Hematopoietic multipotent progenitor cell treated with erythropoietin and hydrocortisone succinate and interleukin-3 and kit ligand, for 17 days (in vitro differentiated cells): ENCODE measurements at places on chromosomes 12 and 14.

DNA sequence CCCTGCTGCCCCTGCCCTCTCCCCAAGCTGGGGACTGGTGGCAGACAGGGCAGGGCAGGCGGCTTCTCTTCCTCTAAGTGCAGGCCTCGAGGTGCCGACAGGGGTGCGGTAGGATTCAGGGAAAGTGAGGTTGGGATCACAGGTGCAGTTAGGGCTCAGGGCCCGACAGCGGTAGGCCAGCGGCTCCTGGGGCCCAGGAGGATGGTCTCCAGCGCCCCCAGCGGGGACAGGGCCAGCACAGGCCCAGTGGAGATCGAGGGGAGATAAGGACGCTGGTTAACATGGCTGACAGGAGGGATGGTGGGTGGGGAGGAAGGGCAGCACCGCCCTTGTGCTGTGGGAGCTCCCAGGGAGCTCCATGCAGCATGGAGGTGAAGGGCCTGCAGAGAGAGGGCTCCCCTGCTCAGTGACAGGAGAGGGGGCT lies 935 bp upstream of the CRIP1 start:
- peak; percentile 65 for DNase-seq

GRCh38 chr12:20142956-20143355 lies 225.4 kb upstream of the PDE3A start:
- no peak for DNase-seq

- DNase-seq = no peak
Measured at GRCh38 chr14:105080161-105080560, 14.9 kb upstream of the GPR132 start.

DNA sequence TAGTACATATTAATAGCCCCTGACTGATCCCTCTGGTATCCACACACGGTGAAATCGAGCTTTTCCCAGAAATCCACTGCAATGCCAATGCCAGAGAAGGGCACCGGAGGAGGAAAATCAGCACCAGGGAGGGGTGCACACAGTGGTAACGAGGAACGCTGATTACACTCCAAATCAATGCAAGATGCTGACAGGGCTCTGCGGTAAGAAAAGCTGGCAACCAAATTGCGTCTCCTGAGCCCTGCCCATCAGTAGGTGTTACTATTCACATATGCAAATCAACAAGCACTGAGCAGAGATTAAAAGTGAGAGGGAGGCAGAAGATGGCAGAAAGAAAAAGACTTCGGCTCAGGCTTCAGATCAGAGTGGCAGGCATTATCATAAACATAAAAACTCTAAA lies 159.1 kb downstream of the RPS29 start:
- no peak for DNase-seq

- DNase-seq = peak; percentile 34
Measured at GRCh38 chr12:2029851-2030250, 22.9 kb upstream of the CACNA1C start.

DNA sequence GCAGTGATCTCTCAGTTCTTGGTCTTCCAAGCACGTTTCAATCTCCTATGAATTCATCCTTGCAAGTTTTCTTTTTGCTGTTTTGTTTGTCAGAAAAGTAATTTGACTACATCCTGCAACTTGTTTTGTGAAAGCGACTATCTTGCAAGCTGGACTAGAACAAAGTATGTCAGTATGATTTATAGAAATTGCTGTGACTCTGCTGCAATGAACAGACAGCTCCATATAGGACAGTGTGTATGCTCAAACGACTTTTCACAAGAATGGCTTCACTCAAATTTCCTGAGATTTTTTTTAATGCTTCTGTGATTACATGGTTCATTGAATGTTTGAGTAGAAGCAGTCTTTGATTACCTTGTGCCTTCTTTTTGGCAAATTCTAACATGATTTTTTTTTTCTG lies 123.5 kb upstream of the TRHDE start:
- DNase-seq = no peak

DNA sequence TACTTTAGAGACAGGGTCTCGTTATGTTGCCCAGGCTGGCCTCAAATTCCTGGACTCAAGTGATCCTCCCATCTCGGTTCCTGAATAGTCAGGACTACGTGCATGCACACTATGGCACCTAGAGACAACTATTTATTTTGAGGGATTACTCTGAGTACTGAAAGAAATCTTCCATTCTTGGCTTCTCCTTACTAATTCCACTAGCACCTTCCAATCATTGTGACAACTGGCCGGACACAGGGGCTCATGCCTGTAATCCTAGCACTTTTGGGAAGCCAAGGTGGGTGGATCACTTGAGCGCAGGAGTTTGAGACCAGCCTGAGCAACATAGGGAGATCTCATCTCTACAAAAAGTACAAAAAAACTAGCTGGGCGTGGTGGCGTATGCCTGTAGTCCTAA lies 42.1 kb upstream of the MTERF2 start:
- DNase-seq = no peak

DNA sequence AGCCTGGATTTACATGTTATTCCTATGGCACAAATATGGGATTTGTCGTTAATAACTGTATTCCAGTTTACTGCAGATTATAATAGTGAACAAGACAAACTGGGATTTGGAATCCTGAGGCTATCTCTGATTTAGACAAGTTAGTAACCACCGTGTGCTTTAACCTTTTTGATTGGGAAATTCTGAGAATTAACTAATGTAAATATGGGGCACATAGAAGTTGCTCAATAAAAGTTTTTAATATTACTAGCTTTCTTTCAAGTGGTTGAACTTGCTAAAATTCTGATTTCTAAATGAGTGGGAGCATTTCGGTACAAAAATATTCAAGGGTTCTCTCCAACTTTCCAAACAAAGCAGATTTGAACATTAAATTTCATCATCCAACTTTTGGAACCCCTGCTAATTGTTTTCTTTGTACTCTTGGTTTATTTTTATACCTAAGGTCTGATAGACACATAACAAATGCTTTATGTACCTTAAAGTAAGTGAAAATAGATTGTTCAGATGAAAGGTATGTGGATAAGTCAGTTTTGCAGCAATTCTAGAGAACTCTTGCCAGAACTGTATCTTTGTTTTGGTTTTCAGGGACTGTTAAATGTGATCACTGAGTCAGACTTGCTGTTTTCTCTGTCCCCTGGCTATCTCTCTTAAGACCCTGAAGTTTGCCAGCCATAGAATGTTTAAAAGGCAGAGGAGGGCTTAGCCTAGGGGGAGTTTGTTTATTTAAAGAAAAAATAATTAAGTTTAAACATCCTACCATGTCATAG lies 57.5 kb downstream of the FRS2 start:
- DNase-seq = no peak

DNA sequence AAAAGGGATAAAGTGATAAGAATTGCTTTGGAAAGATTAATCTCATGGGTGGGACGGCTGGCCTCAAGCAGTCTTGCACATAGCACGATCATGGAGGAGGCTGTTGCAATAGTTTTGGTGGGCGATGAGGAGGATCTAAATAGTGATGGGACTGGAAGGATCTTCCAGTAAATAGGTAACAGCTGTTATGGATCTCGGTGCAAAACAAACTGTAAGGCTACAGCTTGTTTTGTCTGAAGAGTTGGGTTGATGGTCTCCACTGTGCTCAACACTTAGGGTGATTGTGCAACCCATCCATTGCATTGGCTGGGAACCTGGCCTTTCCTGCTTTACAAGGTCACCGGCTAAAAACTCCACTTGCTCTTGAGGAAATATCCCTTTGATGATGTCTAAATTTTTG lies 21.0 kb downstream of the IGF1 start:
- DNase-seq = no peak

DNA sequence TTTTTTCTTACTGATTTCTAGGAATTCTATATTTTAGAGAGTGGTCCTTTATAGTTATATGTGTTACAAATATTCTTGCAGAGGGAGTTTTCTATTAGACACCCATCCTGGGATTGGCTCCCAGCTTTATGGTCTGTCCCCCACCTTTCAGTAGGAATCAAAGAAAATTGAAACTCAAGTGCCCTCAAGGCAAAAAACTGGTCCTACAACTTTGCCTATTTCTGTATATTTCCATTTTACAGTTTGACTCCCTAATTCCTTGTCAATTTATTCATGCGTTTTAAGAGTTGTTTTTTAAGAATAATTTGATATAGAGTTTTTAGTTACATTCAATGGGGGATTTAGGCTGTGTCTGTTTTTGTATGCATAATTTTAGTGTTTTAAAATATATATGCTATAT lies 208.9 kb downstream of the SYNE2 start:
- no peak for DNase-seq

DNA sequence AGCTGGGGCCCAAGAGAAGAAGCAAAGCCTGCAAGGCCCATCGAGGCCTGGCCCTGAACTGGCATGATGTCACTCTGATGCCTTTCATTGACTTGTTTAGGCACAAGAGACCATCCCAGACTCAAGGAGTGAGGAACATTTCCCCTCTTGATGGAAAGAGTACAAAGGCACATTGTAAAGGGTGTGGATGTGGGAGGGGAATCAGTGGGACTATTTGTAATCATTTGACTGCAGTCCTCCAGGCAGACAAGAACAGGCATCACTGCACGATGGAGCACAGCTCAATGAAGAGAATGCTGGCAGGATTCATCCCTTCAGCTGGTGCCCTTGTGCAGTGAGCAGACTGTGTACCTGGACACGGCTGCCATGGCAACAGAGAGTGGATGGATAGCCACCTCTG lies 87.9 kb downstream of the LGMN start:
- no peak for DNase-seq

DNA sequence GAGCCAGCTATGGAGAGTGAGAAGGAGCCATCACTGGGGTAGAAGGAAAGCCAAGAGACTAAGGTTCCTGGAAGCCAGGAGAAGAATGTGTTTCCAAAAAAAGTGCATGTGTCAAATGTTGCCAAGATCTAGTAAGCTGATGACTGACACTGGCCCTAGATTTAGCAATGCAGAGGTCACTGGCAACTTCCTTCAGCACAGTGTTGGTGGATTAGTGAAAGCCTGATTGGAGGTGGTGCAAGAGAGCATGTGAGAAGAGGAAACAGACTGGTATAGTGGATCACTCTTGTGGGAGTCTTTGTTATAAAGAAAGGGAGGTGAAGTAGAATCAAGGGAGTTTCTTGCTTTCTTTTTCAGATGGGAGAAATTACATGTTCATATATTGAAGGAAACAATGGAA lies 34.1 kb upstream of the CHGA start:
- no peak for DNase-seq

DNA sequence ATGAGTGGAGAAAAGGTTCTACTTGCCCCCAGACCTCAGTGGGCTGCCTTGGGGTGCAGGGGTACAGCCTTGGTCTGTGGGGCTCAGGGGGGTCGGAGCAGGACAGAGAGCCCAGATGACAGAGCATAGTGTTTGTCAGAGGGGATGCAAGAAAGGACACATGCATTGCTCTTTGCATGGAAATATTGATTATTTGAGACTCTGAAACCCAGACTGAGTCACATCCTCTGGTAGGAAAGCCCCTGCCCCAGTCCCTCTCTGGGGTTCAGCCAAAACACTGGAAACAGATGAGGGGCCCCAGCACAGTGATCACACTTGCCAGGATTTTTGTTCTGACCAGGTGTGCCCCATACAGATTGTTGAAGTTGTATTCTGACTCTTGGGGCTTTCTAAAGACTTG lies 1094.4 kb downstream of the BCL11B start:
- no peak for DNase-seq

DNA sequence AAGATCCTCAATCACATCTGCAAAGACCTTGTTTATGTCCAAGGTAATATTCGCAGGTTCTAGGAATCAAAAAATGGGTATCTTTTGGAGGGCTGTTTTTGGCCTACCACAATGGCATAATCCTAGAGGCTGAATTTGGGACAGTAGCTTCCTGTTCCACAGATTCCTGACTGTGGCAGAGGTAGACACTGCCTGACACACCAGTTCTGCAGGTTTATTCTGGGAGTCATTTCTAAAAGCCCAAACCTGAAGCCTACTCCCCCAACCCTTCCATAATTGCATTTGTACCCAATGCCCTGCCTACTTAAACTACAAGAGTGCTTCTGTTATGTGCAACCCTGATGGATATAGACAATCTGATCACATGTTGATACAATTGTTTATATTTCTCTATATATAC lies 378.9 kb downstream of the PCNX1 start:
- DNase-seq = no peak

- DNase-seq = no peak
Measured at GRCh38 chr14:89649451-89650075, 232.5 kb upstream of the FOXN3 start.

DNA sequence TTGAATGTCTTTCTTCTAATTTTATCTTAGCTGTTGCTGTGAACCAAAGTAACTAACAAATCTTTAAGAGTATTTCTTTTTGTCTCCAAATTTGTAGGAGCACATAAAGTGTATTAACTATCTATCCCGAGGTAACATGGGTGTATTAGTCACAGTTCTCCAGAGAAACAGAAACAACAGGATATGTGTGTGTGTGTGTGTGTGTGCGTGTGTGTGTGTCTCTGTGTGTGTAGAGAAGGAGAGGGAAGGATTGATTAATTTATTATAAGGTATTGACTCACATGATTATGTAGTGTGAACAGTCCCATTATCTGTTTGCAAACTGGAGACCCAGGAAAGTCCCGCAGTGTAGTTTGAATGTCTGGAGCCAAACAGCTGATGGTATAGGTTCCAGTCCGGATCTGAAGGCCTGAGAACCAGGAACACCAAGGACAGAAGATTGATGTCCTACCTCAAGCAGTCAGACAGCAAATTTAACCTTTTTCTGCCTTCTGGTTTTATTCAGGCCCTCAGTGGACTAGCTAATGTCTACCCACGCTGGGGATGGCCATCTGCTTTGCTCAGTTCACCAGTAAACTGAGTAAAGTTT lies 14.4 kb downstream of the G2E3 start:
- DNase-seq = no peak

DNA sequence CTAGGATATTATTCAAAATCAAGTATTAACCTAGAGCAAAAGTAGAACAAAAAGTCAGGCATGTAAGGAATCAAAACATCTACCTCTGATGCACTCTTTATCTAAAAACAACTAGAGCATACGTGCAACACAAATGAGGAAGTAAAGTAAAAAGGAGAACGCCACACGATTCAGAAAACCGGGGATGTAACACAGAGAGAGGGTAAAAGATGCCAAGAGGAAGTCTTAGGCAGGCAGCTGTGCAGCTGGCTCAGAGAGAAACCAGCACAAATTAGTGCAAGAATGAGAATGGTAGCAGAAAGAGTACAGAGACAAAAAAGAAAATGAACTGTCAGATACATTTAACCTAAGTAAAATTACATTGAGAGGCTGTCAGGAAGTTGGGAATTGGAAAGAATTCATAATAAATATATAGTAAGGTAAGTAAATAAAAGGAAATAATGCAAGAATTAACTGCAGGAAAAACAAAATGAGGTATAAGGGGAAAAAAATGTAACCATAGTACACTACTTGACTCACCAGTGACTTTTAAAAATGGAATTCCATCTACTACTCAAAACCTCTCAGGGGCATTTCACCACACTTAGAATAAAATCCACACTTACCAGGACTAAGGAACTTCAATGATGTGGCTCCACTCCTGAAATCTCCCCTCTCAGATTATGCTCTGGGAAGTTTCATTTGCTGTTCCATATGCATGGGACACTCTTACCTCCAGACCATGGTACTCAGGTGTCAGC lies 17.1 kb downstream of the BCAT1 start:
- no peak for DNase-seq

GRCh38 chr14:69170839-69171238 lies 17.9 kb upstream of the DCAF5 start:
- no peak for DNase-seq

- no peak for DNase-seq
Measured at GRCh38 chr14:90554341-90554740, 157.5 kb downstream of the CALM1 start.

GRCh38 chr14:101761881-101762529 lies 496 bp downstream of the PPP2R5C start:
- no peak for DNase-seq

GRCh38 chr12:2124466-2125023 lies 71.8 kb downstream of the CACNA1C start:
- no peak for DNase-seq

- no peak for DNase-seq
Measured at GRCh38 chr12:18242380-18243089, 18.8 kb upstream of the PIK3C2G start.
